ENCODE measurements at places on chromosomes 1 and 21.
A peak's percentile ranks its signal among the peaks of the same experiment; 100 is the strongest.

- DNase-seq, result no peak
Observed at GRCh38 chr1:15876357-15877055, 29.0 kb downstream of the SPEN start.

- DNase-seq, result no peak
Observed at GRCh38 chr1:30693366-30693765, 30.0 kb downstream of the MATN1 start.

DNA sequence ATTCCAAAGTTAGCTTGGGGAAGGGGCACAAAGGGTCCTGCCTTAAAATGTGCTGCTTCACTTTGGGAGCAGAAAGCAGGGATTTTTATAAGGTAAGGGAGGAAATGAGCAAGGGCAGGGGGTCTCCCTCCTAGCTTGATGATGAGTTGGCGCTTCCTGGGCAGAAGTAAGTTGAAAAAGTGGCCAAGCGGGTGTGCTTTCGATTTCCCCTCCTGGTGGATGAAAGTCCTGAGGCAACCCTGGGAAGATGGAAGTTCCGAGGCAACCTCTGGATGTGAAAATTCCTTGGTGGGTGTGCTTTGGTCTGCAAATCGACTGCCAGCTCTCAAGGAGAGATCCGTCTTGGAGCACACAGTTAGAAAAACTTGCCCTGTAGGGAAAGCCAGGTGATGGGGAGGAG, 41.7 kb upstream of the CD2 start:
- DNase-seq, result no peak

- DNase-seq, result no peak
Observed at GRCh38 chr1:15100121-15100879, 53.2 kb upstream of the TMEM51 start.

- no peak for DNase-seq
Observed at GRCh38 chr1:77536813-77537212, 145.6 kb downstream of the ZZZ3 start.

GRCh38 chr1:110466646-110467280, 15.8 kb downstream of the PROK1 start:
- no peak for DNase-seq

GRCh38 chr1:95171270-95172245, 54.4 kb downstream of the TLCD4 start:
- DNase-seq, result no peak

DNA sequence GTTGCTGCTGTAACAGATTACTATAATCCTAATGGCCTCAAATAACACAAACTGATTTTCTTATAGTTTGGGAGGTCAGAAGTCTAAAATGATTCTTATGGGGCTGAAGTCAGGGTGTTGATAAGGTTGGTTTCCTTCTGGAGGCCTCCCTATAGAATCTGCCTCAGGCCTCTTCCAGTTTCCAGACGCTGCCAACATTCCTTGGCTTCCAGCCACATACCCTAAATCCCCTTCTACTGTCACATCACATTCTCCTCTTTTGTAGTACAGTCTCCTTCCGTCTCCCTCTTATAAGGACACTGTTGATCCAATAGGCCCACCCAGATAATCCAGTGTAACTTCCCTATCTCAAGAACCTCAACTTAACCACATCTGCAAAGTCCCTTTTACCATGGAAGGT, 145.3 kb upstream of the NCAM2 start:
- DNase-seq, result no peak

- no peak for DNase-seq
Observed at GRCh38 chr1:11157394-11157793, 31.8 kb upstream of the ANGPTL7 start.

- peak; percentile 99 for DNase-seq
Observed at GRCh38 chr1:60575326-60575977, 501.9 kb upstream of the C1orf87 start.

DNA sequence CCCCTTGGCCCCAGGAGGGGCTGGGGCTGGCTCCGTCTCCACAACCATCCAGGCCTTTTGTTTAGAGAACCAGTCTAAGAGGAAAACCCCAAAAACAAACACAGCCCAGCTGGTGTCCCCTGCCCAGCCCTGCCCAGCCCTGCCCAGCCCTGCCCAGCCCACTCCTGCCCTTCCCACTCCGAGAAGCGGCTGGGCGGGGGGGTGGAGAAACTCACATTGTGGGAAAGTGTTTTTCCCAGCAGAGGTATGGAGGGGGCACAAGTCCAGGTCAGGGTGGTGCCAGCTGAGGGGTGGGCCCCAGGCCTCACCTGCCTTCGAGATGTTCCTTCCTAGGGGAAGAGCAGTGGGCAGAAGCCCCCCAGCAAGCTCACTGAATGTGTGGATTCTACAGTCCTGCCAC, 10.0 kb upstream of the FAM131C start:
- DNase-seq, result no peak

GRCh38 chr1:41153750-41154274, 88.3 kb downstream of the SCMH1 start:
- DNase-seq, result no peak

DNA sequence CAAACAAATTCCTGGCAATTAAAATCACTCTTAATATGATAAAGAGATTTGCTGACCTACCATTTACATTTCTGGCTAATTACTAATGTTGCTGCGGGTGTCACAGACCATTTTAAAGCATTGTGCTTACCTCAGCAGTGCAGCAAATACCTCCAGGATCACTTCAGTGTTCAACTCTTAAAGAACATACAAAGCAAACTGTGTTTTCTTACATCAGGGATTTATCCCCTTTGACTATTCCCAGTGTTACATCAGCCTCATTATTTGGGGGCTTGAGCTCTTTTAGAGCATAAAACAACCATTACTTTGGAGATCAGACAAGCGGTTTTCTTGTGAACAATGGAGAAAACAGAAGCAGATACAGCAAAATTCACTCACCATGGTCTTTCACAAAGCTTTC, 185.4 kb downstream of the LYPLAL1 start:
- no peak for DNase-seq

- peak; percentile 57 for DNase-seq
Observed at GRCh38 chr1:172180501-172181285, 239.8 kb upstream of the C1orf105 start.

GRCh38 chr1:16050328-16050727, 6.7 kb downstream of the CLCNKB start:
- DNase-seq, result no peak

DNA sequence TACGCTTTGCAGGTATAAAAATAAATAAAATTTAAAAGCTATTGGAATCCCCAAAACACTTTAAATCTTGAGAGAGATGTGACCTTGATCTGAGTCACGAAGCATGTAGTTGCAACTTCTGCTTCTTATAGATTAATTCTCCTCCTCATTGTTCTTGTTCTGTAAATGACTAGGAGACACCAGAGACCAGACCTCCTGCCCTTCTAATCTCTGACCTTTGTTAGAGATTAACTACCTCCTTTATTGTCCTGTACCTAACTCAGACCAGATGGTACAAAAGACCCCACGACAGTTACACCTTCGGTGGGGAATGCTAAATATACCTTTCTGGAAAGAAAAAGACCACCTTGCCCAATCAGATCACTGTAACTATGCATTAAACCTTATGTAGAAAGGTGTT, 76.9 kb upstream of the NEK2 start:
- no peak for DNase-seq

DNA sequence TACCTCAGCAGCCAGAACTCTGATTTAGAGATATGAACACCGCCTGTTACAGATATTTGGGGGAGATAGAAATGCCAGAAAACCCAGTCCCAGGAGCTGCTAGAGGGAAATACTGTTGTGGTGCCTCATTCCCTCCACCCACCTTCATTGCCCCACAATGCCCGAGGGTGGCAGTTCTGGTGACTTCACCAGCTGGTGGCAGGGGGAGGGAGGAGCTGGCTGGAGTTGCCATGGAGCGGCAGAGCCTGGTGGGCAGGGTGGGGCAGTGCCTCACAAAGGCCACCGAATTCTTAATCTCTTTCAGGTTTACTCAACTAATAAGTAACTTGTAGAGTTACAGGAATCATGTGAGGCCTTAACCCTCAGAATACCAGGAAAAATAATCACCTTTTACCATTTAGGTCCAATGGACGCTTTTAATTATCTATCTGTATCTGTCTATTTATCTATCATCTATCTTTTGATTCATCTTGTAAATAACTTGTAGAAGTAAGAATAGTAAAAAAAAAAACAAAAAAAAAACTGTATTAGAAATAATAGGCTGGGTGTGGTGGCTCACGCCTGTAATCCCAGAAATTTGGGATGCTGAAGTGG, 11.7 kb upstream of the S100A11 start:
- DNase-seq, result peak; percentile 87

GRCh38 chr1:21289700-21290545, at the start of gene ECE1:
ECE1 (minus strand) TSS chr1:21290463; CDS start chr1:21290414, 49 bp downstream.
- DNase-seq, result no peak

- DNase-seq, result no peak
Observed at GRCh38 chr21:23160914-23161313, 2162.7 kb downstream of the NCAM2 start.

DNA sequence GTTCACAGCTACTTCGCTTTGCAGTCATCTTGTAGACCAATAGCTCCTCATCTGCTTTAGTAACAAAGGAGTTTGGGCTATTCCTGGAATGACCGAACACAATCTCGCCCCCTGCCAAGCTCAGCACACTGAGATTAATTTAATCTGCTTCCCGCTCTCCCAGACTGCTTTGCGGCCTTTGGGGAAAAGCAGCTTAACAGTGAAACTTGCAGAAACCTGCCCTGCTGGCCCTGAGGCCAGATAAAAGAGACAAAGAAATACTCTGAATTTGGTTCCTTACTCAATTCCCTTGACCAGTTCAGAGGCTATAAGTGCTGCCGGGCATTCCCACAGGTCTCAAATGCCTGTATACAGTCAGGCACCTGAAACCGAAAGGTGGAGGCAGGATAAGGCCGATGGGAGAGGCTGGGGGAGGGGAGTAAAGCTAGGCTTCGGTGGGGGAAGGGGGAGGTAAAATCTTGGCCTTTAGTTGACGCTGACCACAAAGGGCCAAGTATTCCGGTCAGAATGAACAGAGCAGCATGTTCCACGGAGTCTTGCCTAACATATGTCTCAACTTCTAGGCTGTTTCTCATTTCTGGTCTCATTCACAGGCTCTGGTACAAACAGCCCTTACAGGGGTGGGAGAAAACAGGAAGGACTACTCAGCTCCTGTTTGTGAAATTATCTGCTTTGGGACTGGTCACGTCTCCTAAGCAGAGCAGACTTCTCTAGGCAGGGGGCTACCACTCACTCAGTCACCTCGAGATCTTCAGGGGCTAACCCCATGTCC, 17.7 kb upstream of the A3GALT2 start:
- DNase-seq, result peak; percentile 92

GRCh38 chr1:161046605-161047228, 940 bp upstream of the USF1 start:
- DNase-seq, result peak; percentile 94

GRCh38 chr1:43970911-43971310, 1.1 kb downstream of the DPH2 start:
- DNase-seq, result no peak

GRCh38 chr1:180762796-180763195, 131.0 kb downstream of the XPR1 start:
- DNase-seq, result no peak

DNA sequence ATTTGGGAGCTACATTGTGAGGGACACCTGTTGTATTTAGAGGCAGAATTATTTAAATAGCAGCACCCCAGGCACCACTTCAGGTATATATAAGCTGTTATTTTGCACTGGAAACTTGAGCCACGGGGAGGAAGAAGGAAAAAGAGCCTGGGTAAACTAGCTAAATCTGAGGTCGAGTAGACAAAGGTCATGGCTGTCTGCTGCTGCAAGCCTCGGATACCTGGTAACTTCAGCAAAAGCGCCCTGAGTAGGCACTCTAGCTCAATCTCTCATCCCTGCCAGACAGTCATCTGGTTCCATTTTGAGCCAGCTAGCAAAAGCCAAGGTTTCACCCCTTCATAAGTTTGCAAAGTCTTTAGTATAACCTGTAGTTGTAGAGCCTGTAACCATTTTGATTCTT, 101.9 kb upstream of the ZNF644 start:
- no peak for DNase-seq

DNA sequence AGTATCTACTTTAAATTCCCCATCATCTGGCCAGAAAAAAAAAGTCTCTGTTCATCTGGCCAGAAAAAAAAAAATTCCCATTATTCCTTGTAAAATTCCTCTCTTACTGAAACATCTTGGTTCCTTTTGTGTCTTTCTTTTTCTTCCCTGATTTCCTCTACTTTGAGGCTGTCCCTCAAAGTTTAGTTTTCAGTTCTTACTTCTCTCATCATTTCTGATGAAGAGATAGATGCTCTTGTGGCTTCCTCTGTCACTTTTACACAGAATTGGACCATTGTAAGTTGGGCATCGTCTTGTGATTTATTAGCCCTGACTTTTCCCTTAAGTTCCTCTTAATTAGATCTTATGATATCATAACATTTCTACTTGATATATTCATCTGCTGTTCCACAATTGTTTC, 6.5 kb downstream of the SOAT1 start:
- DNase-seq, result no peak

GRCh38 chr1:113592230-113592629, 167.1 kb downstream of the PHTF1 start:
- DNase-seq, result no peak

DNA sequence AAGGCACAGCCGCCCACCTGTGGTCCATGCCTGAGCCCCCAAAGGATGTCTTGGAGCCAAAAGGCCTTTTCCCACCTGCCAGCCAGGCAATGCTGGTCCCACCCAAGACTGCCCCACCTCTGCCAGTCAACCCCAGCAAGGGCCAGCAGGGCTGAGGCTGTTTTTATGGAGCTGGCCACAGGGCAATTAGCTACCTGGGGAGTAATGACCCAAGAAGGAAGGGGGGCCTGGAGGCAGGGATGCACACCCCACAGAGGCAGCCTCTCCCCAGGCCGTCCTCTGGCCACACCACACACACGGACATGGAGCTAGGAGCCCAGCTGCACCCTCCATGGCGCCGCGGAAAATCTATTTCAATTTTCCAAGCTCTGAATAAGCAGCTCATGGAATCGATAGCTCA, 27.2 kb downstream of the CHD5 start:
- DNase-seq, result no peak

GRCh38 chr1:21192871-21193270, 16.2 kb upstream of the EIF4G3 start:
- no peak for DNase-seq

GRCh38 chr1:37537378-37537777, 16.7 kb downstream of the SNIP1 start:
- DNase-seq, result no peak

DNA sequence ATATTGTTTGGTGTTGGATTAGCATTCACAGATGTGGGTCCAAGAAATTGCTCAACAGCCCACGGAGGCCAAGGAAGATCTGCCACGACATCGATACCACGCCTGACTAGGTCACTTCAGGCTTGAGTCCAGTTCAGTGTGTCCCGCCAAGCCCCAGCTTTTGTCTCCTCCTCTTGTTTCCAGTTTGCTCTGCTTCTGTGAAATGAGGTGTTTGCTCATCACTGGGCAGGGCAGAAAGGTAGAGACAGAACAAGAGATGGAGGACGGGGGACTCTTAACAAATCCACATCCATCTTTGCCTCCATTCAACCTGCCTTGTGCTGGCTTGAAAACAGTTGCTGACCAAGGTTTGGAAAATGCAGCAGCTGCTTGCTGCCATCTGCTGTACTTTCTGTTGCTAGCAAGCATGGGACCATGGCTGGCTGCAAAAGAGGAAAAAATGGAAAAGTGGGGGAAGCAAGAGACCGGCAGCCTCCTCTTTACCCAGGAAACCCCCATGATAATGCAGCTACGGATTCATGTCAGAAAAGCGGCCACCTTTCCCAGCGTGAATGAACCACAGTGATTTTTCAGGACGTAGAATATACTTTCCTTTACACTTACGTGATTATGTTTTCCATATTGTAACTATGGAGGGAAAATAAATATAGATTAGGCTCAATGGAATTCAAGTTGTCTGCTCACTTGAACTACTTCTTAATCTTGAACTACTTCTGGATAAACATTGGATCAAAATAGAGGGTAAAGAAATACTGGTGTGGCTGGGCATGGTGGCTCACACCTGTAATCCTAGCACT, 80.2 kb upstream of the GREM2 start:
- no peak for DNase-seq
